Body of pancreas (tissue), 4 donors: ENCODE measurements at places on chromosomes 4 and X.

DNA sequence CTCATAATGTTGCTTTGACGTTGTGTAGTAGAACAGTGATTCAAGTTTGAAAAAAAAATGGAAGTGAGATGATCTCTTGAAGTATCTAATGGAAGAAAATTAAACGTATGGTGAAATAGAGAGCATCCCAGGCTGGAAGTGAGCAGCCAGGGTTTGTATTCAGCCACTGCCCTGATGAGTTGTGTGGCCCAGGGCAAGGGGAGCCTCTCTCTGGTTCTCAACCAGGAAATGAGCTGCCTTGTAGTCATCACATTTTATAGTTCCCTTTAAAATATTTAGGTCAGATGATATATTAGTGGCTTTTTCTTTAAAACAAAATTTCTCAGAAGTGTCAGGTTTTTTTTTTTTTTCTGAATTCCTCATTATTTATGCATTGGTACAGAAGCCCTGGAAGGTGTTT, 150.3 kb downstream of the GPAT3 start:
- no peak for DNase-seq

DNA sequence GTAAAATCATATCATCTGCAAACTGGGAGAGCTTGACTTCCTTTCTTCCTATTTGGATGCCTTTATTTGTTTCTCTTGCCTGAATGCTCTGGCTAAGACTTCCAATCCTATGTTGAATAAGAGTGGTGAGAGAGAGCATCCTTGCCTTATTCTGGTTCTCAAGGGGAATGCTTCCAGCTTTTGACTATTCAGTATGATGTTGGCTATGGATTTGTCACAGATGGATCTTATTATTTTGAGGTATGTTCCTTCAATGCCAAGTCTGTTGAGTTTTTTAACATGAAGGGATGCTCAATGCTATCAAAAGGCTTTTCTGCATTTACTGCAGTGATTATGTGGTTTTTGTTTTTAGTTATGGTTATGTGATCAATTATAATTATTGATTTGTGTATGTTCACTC, 2144.6 kb upstream of the TENM3 start:
- no peak for DNase-seq

DNA sequence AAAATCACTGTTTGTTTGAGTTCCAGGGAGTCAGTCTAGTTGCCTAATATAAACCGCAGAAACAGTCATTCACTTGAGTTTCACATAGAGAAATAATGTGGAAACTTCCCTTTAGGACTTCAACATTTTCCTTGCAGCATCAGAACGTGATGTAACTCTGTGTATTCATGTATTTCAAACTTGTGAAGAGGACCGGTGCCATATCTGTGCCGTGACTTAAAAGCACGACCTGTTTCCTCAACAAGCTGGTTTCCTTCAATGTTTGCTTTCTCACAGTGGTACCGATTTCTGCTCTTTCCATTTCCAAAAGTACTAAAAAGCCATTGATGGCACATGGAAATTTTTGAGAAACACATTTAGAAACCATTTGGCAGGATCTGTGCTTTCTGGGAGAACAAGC, 166.6 kb upstream of the RAPGEF2 start:
- no peak for DNase-seq

GRCh38 chrX:30734782-30735181, 81.6 kb downstream of the GK start:
- DNase-seq: no peak

- DNase-seq: no peak
These were observed 29.7 kb upstream of the FGF2 start for GRCh38 chr4:122796801-122797404.

DNA sequence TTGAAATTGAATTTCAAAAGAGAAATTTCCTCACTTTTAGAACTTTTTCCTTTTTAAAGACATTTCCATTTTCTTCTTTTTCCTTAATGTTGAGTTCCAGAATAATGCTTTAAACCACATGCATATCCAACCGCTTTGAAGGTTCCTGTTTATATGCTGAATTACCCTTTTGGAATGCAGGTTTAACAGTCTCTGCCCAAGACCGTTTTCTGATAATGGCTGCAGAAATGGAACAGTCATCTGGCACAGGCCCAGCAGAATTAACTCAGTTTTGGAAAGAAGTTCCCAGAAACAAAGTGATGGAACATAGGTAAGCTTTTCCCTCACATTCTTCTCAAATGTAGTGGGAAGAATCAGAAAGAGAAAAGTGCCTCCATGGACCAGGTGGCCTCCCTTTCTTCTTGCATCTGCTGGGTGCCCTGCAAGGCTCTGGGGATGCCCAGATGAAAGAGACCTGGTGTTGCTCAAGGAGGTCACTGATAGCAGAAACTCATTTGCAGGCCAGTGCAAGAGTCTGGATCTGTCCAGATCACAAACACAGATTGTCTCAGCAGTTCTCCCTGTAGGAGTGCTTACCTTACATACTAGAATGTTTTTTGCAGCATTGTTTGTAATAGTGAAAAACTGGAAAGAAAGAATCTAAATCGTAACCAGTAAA, 42.9 kb downstream of the MOSPD2 start:
- DNase-seq: no peak

GRCh38 chr4:94623126-94623911, 134.4 kb upstream of the BMPR1B start:
- no peak for DNase-seq

GRCh38 chr4:81930506-81931238, 443.1 kb downstream of the HNRNPD start:
- DNase-seq: no peak

- peak; percentile 11 for DNase-seq
These were observed 531 bp downstream of the STAG2 start for GRCh38 chrX:123962006-123962467.

GRCh38 chrX:68941385-68941952, 112.6 kb downstream of the EFNB1 start:
- no peak for DNase-seq

DNA sequence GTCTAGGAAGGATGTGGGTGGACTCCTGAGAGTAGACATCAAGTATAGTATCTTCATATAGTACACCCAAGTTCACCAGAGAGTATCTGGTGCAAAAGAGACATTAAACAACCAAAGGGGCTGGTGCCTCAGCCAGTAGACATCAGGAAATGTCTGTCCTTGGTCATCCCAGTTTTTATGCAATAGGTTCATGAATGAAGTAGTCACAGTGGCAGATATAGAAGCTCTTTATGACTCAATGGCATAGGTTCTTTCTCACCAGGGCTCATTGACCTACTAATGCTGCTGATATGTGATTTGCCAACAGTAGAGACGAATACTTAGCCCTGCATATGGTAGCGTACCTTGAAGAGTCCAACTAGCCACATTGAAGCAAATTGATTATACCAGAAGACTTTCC, 45.0 kb upstream of the CCDC149 start:
- DNase-seq: no peak

- DNase-seq: no peak
These were observed 816.1 kb upstream of the TENM3 start for GRCh38 chr4:181427076-181427475.

- DNase-seq: no peak
These were observed 12.8 kb downstream of the MTM1 start for GRCh38 chrX:150581093-150581775.

- no peak for DNase-seq
These were observed 8.3 kb downstream of the GPR82 start for GRCh38 chrX:41732260-41732659.

GRCh38 chr4:78722878-78723277, 53.3 kb upstream of the BMP2K start:
- no peak for DNase-seq

- no peak for DNase-seq
These were observed 148.3 kb upstream of the TLL1 start for GRCh38 chr4:165724786-165725185.

- no peak for DNase-seq
These were observed 1.1 kb downstream of the PCSK1N start for GRCh38 chrX:48834383-48834709.

DNA sequence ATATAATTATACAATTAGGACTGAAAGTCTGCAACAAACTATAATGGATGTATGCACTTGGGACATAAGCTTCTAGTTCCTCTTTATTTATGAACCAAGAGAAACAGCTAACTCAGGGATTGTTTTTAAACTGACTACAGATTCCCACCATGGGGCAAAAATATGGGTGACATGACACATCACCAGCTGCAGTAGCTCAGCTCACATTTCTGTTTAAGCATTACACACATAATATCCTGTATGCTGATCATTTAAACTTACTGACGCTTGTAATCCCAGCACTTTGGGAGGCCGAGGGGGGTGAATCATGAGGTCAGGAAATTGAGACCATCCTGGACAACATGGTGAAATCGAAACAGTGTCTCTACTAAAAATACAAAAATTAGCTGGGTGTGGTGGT, 11.5 kb downstream of the FGB start:
- no peak for DNase-seq

DNA sequence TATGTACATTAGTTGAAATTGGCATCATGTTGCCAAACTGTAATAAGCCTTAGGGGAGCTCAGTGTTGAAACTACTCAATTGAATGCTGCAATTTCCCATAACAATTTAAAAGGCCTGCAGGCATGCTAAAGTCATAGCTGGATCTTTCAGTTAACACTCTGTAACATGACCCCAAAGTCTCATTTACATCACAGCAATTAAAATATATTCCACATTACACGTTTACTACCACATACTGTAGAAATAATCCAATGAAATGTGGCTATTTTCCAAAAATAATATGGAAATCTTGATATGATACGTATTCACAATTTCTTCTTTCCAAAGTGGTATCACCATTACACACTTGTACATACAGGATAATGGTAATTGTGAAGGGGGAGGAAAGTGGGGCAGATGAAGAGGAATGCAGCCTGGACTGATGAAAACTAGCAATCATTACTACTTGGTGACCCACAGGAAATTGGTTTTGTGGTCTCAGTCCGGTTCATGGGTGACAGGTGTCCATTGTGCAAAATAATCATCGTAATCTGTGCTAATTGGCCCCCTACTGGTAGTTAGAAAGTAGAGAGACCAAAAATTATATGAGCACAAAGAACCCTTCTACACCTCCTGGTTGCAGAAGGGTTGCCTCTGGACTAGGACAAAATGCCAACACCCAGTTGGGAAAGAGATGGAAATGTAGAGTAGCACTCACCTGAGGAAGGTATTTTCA, 63.7 kb downstream of the TENM3 start:
- DNase-seq: no peak

DNA sequence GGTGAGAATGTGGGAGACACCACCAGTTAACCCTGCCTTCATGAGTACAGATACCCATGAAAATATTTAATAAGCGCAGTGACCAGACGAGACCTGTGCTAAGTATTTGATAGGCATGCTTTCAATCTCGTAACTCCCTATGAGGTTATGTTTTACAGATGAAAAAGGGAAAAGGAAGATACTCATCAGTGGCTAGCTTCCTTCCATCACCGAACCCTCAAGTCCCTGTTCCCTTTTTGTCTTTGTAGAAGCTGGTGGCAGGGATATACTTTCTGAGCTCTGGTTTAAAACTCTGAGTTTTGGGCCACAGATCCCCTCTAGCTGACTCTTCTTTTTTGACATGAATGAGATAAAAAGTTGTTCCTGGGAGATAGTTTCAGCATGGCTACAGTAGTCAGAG, 26.3 kb downstream of the AFF1 start:
- DNase-seq: no peak

DNA sequence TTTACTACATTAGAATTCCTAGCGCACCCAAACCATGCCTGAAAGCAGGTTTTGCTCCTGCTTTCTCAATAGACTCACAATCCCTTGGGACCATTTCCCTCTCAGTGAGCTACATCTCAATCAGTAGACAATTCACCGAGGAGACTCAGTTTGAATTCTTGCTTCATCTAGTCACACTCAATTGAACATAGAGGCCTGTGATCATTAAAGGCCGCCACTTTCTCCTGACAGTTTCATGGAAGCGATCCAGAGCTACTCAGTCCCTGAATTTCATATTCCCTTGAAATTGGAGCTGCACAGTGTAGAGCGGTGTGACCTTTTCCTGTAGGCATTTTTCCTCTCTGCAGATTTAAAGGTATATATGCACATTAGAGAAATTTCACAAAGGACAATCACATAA, 193.9 kb upstream of the SPOCK3 start:
- DNase-seq: peak; percentile 26
